M059J (cell line): ENCODE measurements at places on chromosomes 12 and 14. TPM values are rescaled to one million over a fixed set of nuclear protein-coding genes. Genes with fewer than 3 reads are reported as not detected.

PRPF39 gene
- 10.1 and 16.6 TPM in 2 replicates for total RNA-seq

DICER1 gene
- 9.0 and 13.2 TPM in 2 replicates for total RNA-seq

LARP4 gene
- 20.4 and 21.1 TPM in 2 replicates for total RNA-seq

INSM2 gene
- not detected in 2 replicates for total RNA-seq

RASAL1 gene
- not detected in 2 replicates for total RNA-seq

HOXC10 gene
- total RNA-seq, result 15.0 and 15.3 TPM in 2 replicates

DNA sequence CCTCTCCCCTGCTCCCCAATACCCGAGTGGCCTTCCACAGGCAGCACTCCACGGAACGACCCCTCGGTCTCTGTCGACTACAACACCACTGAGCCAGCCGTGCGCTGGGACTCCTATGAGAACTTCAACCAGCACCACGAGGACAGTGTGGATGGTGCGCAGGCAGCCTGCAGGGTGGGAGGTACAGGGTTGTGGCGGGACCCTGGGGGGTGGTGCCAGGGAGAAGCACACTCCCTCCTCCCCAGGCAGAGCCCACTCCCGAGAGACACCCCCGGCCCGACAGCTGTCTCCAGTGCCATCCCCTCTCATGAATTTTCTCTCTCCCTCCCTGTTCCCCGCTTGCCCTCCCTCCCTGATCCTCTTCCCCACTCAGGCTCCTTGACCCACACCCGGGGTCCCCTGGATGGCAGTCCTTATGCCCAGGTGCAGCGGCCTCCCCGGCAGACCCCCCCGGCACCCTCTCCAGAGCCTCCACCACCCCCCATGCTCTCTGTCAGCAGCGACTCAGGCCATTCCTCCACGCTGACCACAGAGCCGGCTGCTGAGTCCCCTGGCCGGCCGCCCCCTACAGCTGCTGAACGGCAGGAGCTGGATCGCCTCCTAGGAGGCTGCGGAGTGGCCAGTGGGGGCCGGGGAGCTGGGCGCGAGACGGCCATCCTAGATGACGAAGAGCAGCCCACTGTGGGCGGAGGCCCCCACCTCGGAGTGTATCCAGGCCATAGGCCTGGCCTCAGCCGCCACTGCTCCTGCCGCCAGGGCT, 9.0 kb downstream of the TNS2 start:
- DNase-seq, result no peak

DNA sequence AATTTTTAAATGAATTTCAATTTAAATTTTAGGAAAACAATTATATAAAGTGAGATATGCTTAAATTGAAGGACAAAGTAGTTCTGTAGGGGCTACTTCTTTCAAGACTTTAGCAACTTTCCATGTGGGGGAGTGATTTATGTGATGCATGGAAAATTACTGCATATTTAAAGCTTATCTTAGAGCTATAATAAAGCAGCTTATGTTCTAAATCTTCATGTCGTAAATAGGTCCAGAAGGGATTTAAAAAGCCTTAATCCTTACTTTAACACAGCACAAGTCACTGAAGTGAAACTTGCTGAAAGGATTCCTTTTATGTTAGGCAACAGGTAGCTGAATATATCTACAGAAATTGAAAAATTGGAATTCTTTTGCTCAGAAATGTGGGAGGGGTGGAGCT, 340.4 kb downstream of the NAV3 start:
- no peak for DNase-seq

DNA sequence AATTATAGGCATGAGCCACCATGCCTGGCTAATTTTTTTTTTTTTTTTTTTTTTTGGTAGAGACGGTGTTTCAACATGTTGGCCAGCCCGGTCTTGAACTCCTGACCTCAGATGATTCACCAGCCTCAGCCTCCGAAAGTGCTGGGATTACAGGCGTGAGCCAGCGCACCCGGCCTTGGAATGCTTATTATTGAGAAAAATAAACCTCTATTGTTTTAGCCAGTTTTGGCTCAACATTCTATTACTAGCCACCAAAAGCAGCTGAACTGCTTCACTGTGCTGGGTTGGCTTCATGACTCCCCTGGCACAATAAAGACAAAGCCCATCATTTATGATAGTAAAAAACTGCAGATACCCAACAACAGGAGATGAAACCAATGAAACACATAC, 93.5 kb upstream of the CEP83 start:
- DNase-seq, result peak; percentile 88

GRCh38 chr14:76876076-76876475, 49.9 kb downstream of the LRRC74A start:
- peak; percentile 64 for DNase-seq

DNA sequence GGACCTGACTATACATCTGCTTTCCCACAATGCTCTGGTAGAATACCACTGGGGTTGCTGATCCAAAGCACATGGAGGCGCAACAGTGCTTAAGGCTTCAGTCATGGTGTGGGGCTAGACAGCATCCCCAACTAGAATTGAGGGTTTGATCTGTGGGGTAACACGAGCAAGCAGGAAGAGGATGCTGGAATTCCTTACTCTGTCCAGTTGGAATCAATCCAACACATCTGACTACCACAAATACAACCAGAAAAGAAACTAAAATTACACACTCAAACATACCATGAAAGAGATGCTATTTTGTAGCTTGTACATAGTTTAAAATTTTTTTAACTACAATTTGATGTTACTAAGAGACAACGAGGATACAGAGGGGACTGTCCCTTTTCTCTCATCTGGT, 40.4 kb upstream of the GTF2A1 start:
- no peak for DNase-seq

GRCh38 chr14:22764382-22764781, 2.1 kb upstream of the OXA1L start:
- DNase-seq, result no peak

DNA sequence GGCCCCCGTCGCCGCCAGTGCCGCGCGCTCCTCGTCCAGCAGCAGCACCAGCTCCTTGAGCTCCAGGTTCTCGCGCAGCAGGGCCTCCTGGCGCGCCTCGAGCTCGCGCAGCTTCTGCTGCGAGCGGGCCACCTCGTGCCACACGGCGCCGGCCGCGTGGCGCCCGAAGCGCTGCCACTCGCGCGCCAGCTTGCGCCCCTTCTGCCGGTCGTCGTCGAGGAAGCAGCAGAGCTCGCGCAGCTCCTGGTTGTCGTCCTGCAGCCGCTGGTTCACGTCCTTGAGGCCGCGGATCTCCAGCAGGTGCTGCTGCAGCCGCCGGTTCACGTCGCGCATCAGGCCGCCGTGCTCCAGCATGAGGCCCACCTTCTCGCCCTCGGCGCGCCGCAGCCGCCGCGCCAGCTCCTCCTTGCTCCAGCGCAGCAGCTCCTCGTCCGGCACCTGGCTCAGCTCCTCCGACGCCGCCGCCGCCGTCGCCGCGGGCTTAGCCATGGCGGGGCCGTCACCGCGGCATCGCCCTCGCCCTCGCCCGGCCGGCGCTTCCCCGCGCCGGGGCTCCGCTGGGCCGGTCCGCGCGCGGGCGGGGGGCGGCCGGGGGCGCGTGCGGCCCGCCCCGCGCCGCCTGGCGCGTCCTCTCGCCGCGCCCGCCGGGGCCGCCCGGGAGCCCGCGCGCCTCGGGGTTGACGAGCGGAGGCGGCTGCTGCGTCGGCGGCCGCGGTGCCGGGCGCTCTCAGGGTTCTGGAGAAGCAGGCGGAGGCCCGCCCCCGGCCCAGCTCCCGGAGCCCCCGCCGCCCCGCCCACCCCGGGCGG, at the start of gene CCDC85C:
Gene CCDC85C (minus strand): TSS at position 737 of the 807 bp plus-strand sequence. CDS start 248 bp downstream, at position 489.
- peak; percentile 46 for DNase-seq

DNA sequence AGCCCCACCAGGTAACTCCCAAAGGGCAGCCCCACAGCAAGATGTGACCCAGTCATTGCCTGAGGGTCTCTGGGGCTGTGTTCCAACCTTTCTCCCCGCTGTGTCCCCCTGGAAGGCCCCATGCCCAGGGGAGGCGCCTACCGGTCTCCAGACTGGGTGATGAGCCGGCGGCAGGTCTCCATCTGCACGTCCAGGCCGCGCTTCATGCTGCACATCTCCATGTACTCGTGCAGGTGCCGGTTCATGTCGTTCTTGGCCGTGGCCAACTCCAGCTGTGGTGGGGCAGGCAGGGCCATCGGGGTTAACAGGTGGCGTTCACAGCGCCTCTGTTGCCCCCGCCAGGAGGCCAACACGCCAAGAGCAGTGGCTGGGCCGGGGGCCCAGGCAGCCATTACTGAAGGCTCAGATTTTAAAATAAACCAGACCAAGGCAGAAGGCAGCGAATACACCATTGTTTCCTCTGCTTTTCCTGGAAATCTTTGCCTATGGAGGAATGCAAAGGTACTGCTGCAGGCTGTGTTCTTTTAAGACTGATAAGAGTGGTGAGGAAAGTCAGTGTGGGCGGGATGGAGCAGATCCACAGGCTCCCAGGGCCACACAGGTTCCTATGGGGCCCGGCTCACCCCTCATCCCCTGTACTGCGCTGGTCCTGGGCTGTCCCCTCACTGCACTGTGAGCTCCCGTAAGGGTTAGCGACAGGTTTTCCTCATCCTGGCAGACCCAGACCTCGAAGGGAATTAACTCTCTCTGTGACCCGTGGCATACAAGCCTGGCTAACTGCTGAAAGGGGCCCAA, 7.3 kb downstream of the GAPDH start:
- DNase-seq, result no peak

DNA sequence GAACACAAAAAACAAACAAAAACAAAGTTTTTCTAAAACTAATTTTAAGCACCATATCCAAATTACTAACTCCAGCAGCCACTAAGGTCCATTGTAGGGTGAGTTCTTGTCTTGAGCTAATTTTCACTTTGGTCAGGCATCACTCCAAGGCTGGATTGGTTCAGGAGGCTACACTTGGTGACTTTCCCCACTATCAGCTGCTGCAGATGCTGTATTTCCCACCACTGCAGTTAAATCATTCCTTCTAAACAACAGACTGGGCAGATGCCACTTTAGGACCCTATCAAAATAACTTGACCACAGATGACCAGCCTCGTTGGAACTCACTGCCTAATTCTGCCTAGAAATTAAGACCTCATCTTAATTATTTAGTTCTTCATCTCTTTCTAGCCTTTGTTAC, 140.5 kb downstream of the SLC16A7 start:
- peak; percentile 15 for DNase-seq

DNA sequence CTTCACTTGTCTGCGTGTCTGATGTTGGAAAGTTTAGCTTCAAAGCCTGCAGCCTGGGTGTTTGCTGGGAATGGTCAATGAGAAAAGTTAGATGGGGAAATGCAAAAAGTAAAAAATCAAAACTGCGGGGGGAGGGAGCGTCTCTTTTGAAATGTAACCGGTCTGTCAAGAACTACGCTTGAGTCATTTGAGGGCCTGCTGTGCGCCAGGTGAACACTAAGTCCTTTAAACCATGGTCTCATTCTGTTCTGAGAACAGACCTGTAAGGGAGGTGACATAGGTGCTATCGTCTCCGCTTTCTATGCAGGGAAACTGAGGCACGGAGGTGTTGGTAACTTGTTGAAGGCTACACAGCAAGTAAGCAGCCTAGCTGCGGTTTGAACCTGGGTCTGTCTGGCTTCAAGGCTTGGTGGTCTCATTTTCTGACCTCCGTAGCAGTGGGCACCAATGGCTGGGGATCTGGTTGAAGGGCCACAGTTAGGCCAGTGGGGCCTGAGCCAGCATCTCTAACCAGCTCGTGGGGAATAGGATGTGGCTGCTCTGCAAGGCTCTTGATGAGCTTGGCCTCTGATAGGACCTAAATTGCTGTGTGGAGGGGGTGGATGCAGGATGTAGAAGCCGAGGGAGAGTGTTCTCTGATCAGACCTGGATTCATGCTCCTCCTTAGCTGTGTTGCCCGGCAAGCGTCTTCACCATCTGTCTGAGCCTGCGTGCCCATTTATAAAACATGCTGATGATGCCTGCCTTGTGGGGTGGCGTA, 41.5 kb downstream of the KCTD10 start:
- no peak for DNase-seq

- no peak for DNase-seq
Measured at GRCh38 chr12:23556661-23557060, 392.8 kb downstream of the SOX5 start.

- no peak for DNase-seq
Measured at GRCh38 chr12:66599816-66600215, 79.1 kb downstream of the GRIP1 start.

GRCh38 chr12:74953697-74954096, 255.9 kb downstream of the KCNC2 start:
- no peak for DNase-seq

DNA sequence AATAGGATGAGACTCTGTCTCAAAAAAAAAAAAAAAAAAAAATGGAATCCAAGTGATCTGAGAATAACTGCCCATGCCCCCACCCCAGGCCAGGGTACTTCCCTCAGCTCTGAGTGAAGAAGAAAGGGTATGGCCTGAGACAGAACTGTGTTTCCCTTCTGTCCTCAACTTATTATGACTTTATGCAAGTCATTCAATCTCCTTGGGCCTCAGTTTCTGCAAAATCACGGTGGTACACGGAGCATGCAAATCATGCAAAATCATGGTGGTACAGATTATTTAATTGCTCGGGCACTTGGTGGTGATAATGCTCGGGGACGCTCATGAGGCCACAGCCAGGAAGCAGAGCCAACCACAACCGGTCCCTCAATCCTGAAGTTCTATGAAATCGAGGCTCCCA, 56.5 kb upstream of the TBX3 start:
- no peak for DNase-seq

DNA sequence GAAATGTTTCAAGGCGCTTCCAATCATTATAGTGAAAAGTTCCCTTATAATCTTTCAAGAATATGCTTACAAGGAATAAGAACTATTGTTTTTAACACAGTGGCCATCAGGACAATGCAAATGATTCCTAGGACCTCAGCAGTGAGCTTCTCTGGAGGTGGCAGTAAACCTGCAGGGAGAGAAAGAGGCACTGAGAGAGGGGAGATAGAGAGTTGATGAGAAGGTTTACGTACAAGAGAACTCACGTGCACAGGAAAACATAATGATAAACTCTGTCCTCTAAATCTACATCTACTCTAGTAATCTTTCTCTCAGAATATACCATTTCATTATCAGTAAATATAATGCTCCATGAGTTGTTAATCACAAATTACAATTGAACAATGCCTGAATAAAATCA, 715 bp downstream of the KLRC4 start:
- no peak for DNase-seq

DNA sequence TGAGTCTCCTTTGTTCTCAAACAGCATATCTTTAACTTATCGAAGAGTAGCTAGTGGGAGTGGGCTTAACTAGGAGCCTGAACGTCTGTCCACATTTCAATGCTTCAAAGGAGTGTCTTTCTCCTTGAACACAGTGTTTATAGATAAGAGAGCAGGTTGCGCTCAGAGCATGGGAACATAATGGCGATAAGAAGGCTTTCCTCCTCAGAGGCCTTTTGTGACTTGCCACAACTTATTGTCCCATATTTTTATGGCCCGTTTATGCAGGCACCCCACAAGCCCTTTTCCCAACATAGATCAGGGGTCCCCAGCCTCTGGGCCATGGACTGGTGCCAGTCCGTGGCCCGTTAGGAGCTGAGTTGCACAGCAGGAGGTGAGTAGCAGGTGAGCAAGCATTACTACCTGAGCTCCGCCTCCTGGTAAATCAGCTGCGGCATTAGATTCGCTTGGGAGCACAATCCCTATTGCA, 2.6 kb upstream of the DDX47 start:
- no peak for DNase-seq

- peak; percentile 74 for DNase-seq
Measured at GRCh38 chr14:96121660-96122395, 82.7 kb downstream of the C14orf132 start.

DNA sequence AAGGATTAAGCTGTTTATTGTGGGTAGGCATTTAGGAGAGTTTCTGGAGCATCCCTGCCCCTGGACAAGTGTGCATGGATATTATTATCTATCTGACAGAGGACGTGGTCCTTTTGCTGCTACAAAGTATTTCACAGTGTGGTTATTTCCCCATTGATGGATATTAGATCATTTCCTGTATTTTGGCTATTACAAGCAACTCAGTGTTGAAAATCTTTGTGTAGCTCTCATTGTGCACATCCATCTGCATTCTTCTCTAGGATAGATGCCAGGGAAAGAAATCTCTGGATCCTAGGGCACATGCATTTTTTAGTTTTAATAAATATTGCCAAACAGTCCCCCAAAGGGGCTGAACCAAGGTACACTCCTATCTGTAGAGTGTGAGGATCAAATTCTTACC, 154.3 kb upstream of the SRRM4 start:
- DNase-seq, result no peak
